ENCODE measurements at places on chromosomes 11 and 22. TPM values are rescaled to one million over a fixed set of nuclear protein-coding genes. Genes with fewer than 3 reads are reported as not detected.

DNA sequence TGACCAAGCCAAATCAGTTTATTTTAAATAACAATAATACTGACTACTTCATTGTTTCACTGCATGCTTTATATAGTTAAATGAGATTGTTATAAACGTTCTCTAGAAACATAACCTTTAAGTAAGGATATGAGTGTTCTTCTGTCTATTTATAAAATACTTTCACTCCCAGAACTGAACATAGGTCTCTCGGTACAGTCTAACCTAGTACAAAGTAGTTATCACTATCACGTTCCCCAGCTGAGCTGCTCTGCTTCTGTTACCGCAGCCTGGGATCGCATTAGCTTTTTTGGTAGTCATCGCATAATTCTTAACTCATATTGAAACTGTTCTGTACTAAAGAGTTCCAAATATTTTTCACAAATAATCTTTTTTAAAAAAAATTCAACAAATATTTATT lies 143.6 kb downstream of the WNT11 start:
- DNase-seq: no peak

DNA sequence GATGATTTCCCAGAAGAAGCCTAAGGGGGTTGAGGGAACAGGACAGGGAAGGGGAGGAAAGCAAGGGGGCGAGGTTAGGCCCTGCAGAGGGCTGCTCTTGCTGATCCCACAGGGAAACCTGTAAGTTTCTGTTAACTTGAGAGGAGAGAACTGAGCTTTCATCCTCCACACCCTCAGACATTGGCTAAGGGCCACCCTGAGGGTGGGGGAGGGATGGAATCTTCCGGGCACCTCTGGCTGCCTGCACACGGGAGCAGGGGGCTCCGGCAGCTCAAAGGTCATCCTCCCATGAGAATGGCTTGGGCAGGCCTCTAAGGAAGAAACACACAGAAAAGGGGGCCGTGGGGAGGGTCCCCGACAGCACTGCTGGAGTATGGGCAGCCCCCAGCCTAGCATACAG lies 108.1 kb downstream of the TSPAN18 start:
- no peak for DNase-seq

GRCh38 chr22:42889304-42889703 lies 32.2 kb upstream of the ARFGAP3 start:
- no peak for DNase-seq

DNA sequence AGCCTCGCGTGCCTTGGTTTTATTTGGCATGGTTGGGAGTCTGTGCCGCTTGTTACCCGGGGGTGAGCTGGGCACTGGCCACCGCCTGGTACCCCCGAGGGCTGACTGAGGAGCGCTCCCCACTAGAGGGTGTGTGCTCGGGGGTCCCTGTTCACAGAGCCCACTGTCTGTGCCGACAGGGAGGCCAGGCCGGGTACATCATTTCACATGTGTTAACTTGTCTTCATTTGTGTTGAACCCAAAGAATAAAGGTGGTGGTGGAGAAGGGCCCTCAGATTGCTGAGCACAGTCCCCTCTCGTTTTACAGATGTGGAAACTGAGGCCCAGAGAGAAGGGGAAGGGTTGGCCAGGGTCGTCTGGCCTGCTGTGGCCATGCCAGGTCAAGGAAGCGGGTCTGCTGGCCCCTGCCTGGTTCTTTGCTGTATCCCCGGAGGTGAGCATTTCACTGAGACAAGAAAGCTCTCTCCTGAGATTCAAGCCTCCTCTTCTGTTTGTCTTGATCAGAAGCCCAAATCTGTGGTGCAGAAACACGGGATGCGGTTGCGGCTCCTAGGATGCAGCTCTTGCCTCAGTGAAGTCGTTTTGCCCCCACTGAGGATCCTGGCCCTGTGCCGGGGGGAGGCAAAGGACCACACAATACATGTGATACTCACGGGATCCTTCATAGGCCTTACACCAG lies 60.8 kb downstream of the FBLN1 start:
- DNase-seq: no peak

GRCh38 chr11:1236316-1237127 lies 13.7 kb downstream of the MUC5B start:
- DNase-seq: no peak

- DNase-seq: no peak
These were observed 188.1 kb downstream of the MYO18B start for GRCh38 chr22:25930083-25930482.

DNA sequence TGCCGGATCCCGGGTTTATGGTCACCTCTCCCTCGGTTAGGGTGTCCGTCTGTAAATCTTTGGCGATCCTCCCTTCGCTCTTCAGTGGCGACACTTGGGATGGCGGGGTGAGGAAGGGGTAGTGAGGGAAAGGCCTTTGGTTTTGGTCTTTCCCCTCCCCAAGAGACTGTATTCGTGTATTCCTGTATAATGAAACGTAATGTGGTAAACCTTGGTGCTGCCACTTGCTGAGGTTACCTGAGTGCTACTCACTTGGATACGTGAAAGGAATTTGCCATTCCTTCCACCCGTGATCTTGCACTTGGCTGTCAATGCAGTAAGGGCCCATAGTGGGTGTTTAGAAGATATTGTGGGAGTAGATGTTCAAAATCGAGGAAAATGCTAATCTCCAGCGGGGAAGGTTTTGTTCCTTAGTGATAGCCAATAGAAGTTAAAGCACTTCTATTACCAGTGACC lies 578 bp upstream of the NUP160 start:
- DNase-seq: no peak

DNA sequence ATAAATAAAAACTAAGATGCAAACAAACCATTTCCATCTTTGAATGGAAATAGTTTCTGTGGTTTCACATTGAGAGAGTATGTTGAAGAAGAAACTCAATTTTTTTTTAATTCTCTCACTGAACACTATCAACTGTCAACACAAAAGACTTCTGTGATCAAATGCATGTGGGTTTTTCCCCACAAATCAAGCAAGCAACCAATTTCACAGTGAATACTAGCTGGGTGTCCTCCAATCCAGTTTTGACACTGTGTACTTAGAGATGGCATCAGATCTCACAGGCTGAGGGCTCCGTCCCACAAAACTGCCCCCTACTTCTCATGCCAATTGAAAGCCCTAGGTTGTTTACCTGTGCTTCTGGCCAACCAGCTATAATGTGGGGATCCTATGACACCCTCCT lies 34.5 kb downstream of the CTSC start:
- DNase-seq: no peak

DNA sequence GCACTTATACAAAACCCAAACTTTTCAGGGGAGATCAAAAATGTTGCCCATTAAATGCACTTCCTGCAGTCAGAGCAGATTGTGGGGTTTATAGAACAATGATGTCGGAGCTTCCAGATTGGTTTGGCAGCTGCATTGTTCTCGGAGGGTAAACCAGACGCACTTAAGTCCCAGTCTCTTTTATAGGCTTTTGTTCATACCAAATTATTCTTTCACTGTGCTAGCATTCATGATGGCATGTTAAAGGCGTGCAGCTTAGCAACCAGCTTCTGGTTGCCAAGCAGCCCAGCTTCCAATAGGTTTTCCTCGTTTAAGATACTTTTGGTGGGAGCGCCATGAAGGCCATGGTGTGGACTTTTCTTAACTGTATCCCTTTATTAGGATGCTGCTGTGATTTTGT lies 40.9 kb downstream of the ZC3H12C start:
- no peak for DNase-seq

DNA sequence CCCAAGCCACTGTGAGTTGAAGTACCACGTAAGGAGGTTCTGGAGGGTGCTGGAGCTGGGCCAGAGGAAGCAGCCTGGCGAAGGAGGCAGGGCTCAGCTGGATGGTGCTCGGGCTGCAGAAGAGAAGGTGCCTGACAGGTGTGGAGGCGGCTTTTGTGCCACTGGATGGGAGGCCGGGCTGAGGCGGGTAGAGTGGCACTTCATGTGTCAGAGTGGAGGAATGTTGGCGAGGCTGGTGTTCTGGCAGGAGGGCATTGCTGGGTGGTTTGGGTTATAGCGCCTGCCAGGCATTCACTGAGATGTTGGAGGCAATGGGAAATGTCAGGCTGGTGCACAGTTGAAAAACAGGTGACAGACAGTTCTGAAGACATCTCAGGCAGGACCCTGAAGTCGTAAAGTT lies 24.2 kb downstream of the UBE2L3 start:
- no peak for DNase-seq

DNA sequence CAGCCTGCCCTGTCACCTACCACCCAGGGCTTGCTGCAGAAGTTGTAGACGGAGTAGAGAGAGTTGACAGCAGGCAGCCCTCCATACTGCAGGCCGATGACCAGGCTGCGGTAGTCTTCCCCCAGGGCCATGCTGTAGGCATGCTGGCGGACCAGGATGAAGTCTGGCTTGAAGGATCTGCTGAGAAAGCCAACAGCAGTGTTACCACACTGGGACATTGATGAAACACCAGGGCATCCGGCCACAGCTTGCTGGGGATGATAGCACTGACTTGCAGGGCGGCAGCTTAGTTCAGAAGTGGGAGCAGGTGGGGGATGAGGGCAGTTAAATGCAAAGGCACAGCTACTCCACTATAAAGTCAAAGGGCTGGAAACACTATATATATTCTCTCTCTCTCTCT lies 67.4 kb downstream of the TIMP3 start:
- no peak for DNase-seq

- no peak for DNase-seq
These were observed 14.7 kb upstream of the SYTL2 start for GRCh38 chr11:85825616-85826015.

DNA sequence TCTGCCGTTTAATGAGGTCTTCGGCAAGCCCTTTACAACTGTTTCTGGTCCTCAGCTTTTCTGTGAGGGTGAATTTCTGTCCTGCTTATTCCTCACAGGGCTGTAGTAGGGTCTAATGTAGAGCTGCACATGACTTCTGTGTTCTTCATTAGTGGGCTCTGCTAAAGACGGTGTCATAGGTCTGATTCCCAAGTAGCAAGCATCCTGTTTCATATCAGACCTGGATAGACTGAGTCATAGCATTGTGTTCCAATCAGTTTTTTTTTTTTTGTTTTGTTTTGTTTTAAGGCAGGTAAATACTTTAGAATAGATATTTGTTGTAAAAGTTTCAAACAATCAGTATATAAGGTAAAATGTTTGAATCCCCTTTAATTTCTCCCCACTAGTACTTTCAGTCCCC lies 35.4 kb downstream of the BIRC2 start:
- DNase-seq: no peak

DNA sequence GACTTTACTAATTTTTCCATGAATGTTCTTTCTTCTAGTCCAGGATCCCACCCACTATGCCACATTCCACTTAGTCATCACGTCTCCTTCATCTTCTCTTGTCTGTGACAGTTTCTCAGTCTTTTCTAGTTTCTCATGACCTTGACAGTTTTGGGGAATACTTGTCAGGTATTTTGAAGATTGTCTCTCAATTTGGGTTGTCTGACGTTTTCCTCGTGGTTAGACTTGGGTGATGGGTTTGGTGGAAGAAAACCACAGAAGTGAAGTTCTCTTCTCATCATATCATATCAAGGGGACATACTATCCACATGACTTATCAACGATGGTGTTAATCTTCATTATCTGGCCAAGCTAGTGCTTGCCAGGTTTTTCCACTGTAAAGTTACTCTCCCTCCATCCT lies 102.4 kb downstream of the LRRC32 start:
- DNase-seq: no peak

ETS1 gene
- total RNA-seq: 9.2 TPM

GPR83 gene
- not detected for total RNA-seq

LAYN gene
- not detected for total RNA-seq
